ENCODE measurements at places on chromosomes 12 and 14.

GRCh38 chr14:24964048-24964447, 85.9 kb downstream of the STXBP6 start:
- no peak for DNase-seq

DNA sequence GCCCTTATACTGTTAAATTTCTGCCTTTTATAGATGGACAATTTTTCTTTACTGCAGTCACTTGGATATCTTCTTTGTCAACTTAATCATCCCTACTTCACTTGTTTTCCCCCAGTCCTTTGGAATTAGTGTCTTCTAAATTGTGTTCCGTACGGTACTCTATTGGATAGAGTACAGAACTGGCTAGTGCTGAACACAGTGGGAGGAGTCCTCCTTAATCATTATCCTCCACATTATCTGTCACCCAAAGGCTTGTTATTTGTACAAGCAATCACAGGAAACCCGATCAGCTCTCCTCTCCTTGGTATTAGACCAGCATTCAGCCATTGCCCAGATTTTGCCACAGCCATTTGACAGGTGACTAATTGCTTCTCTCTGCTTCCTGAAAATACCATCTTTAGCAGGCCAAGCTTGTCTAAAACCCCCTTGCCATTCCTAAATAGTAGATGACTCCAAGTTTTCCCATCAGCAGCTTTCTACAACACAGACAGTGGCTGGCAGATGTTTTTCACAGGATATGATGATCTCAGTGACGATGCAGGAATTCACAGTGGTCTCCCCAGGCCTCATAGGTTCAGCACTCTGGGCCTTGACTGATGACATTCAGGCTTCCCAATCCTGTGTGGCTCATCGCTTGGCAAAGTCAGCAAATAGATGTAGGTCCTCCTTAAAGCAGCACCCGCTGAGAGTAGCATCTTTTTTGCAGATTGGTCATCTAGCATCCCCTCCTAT, 216.0 kb upstream of the RGS6 start:
- DNase-seq = no peak

DNA sequence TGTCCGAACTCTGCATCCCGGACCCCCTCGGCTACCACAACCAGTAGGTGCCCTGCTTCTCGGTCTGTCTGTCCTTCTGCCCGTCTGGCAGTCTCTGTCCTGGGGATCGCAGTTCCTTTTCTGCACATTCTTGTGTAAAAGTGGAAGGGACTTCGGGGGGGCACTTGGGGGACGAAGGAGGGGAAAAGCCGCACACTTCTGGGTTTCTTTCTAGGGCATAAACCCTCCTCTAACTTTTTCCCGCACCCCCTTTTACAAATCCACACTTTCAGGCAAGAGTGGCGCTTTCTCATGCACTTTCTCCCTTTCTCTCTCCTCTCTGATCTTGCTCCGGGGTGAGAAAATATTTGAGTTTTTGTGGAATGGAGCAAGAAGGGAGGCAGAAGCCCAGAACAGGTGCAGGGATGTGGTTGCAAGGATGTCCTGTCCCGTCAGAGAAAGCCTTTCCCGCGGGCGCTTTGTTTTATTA, 506 bp downstream of the ESRRB start:
- no peak for DNase-seq

DNA sequence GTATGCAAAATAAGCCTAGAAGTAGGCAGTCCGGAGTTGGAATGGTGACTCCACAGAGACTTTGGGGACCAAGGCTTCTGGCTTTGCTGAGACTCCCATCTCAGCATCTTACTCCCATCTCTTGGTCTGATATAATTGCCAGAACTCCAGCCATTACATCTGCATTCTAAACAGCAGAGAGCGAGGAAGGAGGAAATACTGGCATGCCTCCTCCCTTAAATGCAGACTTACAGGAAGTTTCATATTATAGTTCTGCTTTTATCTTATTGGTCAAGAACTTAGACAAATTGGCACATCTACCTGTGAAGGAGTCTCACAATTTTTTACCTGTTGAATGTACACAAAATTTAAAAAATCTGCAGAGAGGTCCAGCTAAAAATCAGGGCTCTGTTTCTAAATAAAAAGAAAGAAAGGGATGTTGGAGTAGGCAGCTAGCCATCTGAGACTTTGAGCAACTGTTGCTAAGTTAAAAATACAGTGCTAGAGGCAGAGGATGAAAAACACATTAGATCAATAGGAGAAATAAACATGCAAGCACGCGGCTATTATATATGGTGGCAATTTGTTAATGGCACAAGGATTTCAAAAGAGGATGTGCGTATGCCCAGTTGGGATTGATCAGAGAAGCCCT, 209.9 kb upstream of the HMGA2 start:
- no peak for DNase-seq

DNA sequence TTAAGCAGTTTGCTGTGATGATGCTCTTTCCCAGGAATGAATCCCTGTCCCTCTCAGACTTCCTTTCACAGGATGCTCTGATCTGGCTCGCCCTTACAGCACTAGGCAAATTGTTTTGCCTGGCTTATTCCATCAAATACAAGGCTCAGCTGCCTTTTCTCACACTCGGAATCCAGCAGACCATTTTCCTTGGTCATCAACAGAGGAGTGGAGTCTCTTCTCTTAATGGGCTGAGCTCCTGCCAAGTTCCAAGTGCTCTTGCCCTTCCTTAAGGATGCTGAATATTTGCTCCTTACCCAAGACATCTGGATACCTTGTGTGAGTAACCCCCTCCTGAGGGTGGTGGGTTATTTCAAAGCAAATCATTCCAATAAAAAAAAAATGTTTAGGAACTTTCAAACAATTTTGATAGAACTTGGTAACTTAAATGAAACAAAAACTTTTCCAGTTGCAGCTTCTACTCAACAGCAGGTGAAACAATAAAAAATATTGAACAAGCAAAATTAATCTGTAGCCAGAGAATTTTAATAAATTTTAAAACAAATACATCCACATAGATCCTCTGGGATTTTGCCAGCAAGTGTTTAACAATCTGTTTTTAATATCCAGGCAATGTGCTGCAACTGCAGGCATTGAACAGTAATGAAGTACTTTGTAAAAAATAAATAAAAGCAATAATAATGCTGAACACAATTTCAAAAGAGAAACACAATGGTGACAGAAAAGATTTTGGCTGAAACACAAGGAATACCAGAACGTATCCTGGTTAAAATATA, 264.0 kb upstream of the FAR2 start:
- no peak for DNase-seq

- no peak for DNase-seq
Measured at GRCh38 chr14:89245802-89246201, 171.2 kb downstream of the FOXN3 start.

DNA sequence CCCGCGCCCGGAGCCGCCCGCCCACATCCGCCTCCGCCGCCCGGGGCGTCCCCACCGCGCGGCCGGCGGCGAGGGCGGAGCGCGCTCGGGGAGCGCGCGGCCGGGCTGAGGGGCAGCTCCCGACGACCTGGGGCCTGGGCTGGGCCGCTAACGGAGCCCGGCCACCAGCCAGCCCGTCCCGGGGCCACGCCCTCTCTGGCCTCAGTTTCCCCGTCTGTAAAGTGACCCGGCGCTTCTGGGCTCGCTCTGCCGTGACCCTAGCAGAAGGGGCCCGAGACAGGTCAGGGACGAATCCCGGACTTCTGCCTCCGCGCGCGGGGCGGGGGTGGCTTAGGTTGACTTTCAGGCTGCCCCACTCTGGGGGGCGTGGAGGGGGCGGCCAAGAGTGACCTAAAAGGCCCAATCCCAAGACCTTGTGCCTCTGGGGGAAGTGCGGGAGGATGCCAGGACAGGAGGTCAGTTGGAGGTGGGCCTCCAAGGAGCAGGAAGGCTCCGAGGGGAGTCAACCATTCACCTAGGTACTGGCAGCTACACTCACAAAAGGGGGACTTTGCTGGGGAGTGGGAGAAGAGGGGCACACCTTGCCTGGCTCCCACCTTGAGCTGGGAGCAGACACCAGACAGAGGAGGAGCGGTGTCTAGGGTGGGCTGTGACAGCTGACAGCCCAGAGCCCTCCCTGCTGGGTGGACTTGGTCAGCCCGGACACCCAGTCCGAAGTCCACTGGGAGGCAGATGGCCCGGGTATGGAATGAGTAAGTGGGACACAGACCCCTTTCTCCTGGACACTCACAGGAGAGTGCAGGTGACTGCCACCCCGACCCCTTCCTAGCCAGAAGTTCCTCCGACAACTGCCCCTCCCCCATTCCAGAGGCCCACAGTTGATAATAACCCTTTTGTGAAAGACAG, 486 bp upstream of the AKT1 start:
- DNase-seq = no peak

GRCh38 chr14:91310606-91311283, 66.2 kb upstream of the GPR68 start:
- DNase-seq = no peak

GRCh38 chr12:25364529-25365339, 114.0 kb upstream of the KRAS start:
- no peak for DNase-seq

DNA sequence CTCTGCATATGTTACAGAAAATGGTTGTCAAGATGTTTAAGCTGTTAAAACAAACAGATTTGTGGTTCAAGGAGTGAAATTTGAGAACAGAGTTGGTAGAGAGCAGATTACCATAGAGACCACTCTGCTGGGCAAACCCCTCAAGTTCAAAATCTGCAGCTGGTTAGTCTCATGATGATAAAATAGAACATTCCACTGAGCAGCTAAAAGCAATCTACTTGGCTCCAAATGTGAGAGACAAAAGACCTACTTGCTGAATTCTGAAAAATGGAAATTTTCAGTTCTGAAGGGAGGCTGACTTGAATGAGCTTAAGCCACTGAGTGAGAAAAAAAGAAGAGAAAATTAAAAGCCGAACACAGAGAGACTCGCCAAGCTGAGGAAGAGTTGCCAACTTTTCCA, 519.3 kb downstream of the NOVA1 start:
- peak; percentile 3 for DNase-seq

DNA sequence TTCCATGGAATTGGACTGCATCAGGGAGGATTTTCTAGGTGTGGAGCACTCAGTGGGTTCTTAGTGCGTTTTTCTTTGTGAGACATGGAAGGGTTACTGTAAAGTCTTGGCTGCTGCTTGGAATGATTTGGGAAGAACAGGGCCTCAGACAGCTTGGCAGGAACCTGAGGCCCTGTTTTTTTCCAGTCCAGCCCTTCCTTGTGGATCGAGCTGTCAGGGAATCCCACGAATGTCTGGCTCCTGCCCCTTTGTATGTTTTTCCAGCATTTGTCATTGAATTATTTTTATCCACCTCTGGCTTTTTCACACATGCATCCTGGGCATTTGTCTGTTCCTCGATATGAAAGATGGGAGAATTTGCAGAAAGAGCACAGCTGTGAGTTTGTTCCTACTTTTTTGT, 158.5 kb downstream of the TGFB3 start:
- DNase-seq = no peak

- DNase-seq = peak; percentile 6
Measured at GRCh38 chr12:55068416-55069010, 48.7 kb downstream of the NEUROD4 start.

DNA sequence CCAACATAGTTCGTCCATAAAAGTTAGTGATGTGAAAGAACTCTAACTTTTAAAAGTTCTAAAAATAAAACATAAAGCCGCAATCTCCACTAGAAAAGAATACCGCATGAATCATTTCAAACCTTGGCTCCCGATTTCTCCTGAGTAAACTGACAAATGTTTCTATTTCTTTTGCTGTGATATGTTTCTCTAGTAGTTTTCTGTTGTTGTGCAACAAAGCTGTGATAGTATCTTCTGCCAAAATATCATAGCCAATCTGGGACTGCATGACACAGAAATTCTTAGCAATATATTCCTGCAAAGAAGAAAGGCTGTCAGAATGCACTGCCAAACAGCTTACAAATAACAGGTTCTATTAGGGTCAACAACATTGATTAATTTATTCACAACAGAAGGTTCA, 174.0 kb downstream of the ITPR2 start:
- no peak for DNase-seq

DNA sequence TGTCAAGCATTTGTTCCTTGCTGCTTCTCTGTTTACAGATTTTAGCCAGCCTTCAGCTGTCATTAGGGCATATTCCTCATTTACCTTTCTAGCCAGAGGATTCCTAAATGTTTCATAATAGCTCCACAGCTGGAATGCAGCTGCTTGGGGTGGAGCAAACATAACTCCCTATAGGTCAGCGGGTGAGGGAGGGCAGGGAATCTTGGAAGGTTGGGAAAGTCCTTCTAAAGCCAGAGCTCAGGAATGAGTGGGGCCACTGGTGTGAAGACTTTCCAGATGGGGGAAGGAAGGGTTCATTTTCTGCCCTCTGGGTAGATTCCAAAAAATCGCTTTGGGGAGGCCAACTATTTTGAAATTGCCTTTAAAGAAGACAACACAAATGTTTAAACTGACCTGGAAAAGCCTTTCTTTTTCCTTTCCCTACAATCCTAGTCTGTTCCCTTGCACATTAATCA, 16.3 kb upstream of the IRF2BPL start:
- DNase-seq = no peak

DNA sequence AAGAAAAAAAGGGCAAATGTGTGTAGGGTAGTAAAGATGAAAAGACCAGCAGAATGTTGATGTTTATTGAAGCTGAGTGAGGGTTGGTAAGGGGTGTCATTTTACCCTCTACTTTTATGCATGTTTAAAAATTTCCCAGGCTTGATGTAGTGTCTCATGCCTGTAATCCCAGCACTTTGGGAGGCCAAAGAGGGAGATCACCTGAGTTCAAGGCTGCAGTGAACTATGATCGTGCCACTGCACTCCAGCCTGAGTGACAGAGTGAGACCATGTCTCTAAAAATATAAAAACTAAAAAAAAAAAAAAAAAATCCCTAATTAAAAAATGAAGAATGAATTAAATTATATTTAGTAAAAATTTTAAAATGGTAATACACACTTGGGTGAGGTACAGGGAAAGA, 8.5 kb downstream of the SEL1L start:
- DNase-seq = no peak

GRCh38 chr14:104680056-104680805, 9.2 kb upstream of the INF2 start:
- no peak for DNase-seq

GRCh38 chr14:52780893-52781292, 10.5 kb downstream of the GNPNAT1 start:
- DNase-seq = no peak

DNA sequence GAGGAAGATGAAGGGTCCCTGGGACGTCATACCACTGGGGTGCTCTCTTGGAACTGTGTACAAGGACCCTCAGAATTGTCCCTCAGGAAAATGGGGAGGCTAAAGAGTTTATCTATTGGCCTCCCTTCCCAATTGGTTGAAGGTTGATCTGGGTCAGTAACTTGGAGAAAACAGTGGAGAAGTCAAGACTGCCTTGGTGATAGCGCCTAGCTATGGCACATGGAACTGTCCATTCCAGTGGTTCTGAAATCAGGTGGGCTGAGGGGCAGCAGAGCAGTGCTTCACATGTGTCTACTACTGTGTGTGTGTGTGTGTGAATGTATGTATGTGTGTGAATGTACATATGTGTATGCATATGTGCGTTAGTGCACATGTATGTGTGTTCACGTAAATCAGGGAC, 316.1 kb downstream of the AACS start:
- no peak for DNase-seq

Data from NCI-H510A (cell line).